Cortex of kidney (tissue), 1 donor: ENCODE measurements at places on chromosomes 12 and 14.

DNA sequence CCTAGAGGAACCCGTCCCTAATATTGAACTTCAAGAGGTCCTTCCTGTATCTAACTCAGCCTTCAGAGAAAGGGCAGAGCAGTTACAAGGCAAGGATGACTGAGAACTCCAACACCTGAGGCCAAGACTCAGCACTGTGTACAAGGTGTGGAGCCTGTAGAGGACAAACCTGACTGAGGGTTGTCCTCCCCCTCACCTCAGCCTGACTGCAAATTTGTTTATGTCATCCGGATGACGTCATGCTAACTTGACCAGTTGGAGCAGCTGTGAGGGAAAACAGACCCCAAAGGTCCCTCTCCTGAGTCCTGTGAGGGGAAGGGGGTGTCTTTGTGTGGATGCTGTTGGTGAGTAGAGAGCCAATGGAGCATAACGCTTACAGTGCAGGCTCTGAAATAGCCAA, 4.3 kb downstream of the CRACR2A start:
- no peak for DNase-seq

- DNase-seq: no peak
Observed at GRCh38 chr12:88896958-88897357, 316.7 kb upstream of the KITLG start.

DNA sequence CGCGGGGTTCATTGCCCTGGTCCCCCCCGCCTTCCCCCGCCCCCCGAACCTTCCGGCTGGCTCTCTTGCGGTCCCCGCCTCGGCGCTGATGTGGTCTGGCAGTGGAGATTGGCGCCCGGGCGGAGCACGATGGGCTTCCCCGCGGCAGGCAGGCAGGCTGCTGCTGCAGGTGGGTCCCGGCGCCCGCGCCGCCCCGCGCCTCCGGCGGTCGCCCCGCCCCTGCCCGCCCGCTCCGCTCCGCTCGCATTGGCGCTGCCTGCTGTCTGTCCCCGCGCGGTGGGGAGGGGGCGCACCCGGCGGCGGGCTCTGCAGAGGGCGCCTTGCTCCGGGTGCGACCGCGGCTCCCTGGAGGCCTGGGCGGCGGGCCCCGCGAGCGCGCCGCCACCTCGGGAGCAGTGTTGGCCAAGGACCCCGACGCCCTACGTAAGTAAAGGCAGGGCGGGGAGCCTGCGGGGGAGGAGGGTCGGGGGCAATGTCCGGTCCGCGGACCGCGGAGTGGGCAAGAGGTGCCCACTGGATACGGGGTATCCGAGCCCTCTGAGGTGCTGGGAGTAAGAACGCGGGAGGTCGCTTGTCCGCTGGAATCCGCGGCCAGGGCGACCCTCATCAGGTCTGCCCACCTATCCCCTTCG, at the start of gene AKAP5:
TSS of gene AKAP5 (plus strand) at position 309 of the 632 bp plus-strand sequence. CDS start 2,896 bp downstream, outside the sequence.
- no peak for DNase-seq

GRCh38 chr14:40452674-40453073, 1020.4 kb upstream of the FBXO33 start:
- DNase-seq: no peak

DNA sequence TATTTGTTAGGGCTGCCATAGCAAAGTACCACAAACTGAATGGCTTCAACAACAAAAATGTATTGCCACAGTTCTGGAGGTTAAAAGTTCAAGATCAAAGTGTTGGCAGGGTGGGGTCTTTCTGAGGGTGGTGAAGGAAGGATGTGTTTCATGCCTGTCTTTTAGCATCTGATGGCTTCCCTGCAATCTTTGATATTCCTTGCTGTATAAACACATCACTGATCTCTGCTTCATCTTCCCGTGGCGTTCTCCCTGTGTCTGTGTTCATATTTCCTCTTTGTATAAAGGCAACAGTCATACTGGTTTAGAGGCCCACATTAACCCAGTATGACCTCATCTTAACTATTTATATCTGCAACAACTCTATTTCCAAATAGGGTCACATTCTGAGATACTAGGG, 167.5 kb downstream of the BTG1 start:
- no peak for DNase-seq

GRCh38 chr12:42421844-42422779, 96.1 kb downstream of the PPHLN1 start:
- DNase-seq: no peak

DNA sequence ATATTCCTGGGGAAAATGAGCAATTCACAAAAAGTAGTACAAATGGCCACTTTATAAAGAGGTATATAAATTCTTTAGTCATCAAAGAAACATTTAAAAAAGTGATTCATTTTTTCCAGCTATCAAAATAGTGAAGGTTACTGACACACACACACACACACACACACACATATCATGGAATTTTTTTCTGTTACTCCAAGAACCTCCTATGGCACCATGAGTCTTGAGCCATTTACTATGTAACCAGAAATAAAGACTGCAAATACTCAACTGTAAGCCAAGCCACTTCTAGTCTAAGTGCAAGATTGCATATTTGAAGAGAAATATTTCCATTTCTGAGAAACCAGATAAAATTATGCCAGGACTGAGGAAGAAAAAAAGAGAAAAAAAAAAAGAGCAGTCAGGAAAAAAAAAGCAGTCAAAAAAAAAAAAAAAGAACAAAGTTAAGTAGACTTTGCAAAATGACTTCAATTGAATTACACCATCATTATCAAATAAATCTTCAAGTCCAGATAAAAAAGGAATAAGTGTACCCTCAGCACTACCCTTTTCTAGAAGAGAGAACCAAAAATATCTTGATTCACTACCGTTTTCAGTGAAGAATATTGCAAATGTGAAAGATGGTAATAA, 275.7 kb downstream of the DAD1 start:
- no peak for DNase-seq

GRCh38 chr14:23932639-23933038, 20.9 kb upstream of the DHRS4 start:
- no peak for DNase-seq
